Brain pericyte (primary cell): ENCODE measurements at places on chromosomes 3 and 15.

- no peak for DNase-seq
Measured at GRCh38 chr15:64763021-64763420, 12.4 kb downstream of the RBPMS2 start.

- no peak for DNase-seq
Measured at GRCh38 chr3:41462103-41462691, 262.9 kb downstream of the CTNNB1 start.

DNA sequence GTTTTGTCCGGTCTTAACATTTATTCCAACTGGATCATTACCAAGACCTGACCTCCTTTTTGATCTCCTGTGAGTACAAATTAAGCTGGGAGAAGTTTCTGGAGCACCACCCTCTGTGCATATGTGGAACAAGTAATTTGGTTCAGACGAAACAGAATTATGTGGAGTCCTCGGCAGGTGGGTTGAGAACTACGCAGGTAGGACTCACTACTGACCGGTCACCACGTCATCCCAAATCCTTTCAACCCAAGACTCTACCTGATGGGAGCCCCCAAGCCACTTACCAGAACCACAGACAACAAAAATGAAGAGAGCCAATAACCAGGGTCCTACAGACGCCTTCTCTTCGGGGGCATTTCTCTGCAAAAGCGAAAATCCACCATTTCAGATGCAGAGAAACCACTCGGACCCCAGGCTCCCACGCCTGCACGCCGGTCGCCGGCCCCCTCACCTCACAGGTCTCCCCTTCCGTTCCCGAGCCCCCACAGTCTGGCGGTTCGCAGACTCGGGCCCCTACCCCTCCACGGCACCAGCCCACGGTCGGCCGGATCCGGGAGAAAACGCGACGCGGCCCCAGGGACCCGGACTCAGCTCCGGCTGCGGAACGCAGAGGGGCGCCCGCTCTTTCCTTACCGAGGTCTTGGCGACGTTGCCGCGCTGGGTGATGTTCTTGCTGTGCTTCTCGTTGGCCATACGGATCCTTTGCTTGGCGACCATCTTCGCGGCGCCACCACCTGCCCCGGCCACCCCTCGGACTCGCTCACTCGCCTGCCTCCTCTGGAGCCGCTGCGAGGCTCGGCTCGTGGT, 674 bp downstream of the SERP1 start:
- DNase-seq: no peak

GRCh38 chr15:52080031-52080430, 32.5 kb downstream of the BCL2L10 start:
- DNase-seq: no peak

DNA sequence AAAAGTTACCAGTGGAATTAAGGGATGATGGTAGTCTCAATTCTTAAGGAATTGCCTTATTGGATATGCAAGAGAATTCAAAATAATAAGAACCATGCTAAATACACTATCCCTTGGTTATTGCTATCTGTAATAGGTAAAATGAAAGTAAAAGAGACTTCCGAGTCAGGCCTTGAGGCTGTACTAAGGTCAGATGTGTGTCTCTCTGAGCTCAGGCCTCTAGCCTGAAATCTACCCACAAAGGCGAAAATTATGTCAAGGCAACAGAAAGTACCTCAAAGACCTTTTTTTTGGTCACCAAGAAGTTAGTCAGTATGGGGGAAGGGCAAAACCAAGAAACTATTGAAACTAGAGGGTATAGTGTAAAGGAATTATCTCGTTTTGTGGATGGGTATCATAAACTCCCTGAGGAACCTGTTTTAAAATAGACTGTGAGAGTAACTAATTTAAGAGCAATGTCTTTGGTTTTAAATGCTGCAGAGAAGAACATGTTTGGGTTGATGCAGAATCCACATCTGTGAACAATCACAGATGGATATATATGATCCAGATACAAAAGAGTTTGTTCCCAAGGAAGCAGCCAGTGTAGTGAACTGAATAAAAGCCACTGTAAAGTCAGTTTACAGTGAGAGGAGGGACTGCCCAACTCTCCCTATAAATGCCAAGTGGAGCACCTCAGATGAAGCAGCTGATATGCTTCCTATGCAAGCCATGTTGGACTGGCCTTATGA, 382.3 kb upstream of the SEMA6D start:
- no peak for DNase-seq
